ENCODE measurements at places on chromosomes 6 and 20.

DNA sequence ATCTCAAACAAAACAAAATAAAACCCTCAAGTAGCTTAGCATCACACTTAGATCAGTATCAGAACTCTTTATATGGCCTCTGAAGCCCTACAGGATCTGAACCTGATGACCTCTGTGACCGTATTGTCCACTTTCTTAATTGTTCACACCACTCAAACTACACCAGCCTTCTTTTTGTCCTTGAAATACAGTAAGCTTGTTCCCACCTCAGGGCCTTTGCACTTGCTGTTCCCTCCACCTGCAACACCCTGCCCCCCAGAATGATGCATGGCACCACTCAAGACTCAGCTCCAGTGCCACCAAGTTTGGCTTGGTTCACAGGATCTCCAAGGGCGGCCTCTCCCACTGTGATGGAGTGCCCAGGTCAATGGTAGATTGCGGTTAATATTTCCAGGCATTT lies 25.7 kb downstream of the CPNE5 start:
- DNase-seq, result no peak

- no peak for DNase-seq
Observed at GRCh38 chr20:25985597-25985996, 288.9 kb upstream of the ZNF337 start.

GRCh38 chr6:126086560-126086959 lies 100.2 kb downstream of the TRMT11 start:
- DNase-seq, result no peak

DNA sequence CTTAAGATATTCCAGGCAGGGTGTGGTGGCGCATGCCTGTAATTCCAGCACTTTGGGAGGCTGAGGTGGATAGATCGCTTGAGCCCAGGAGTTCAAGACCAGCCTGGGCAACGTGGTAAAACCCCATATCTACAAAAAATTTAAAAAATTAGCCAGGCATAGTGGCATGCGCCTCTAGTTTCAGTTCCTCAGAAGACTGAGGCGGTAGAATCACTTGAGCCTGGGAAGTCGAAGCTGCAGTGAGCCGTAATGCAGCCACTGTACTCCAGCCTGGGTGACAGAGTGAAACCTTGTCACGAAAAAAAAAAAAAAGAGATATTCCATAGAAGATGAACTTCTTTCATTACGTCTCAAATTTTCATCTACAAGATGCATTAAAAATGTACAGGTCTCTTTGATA lies 46.7 kb upstream of the ISM1 start:
- no peak for DNase-seq

- no peak for DNase-seq
Observed at GRCh38 chr6:152893187-152893586, 89.7 kb downstream of the FBXO5 start.

- DNase-seq, result no peak
Observed at GRCh38 chr20:15834857-15835256, 738.4 kb downstream of the KIF16B start.

DNA sequence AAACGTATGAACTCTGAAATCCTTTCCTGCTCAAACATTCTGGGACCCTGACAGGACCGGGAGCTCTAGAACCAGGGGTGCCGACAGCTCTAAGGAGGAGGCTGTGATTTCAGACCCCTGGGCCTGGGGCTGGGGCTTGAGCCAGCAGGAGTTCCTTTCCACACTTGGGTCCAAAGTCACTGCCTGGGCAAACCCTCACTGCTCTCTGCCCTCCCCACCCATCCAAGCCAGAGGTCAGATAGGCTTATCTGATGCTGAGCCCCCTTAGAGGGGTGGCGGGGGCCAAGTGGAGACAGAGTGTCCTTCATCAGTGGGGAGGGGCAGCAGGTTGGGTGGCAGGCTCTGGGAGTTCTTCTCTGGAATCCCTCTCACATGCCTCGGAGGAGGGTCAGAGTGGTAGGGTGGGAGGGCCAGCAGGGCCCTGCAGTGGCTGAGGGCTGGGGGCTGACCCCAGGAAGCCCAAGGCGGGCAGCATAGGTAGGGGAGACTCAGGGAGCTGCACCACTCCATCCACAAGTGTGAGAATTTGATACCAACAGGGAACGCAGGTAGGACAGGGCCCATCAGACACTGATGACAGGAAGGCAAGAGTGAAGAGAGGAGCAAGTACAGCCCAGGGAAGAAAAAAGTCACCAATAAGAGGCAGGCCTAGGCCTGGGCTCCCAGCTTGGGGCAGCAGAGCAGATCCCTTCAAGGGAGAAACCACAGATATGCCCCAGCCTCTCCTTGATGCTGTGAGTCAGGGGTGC lies 121.0 kb downstream of the MRPL14 start:
- peak; percentile 68 for DNase-seq

- no peak for DNase-seq
Observed at GRCh38 chr6:16959789-16960188, 142.1 kb upstream of the STMND1 start.

DNA sequence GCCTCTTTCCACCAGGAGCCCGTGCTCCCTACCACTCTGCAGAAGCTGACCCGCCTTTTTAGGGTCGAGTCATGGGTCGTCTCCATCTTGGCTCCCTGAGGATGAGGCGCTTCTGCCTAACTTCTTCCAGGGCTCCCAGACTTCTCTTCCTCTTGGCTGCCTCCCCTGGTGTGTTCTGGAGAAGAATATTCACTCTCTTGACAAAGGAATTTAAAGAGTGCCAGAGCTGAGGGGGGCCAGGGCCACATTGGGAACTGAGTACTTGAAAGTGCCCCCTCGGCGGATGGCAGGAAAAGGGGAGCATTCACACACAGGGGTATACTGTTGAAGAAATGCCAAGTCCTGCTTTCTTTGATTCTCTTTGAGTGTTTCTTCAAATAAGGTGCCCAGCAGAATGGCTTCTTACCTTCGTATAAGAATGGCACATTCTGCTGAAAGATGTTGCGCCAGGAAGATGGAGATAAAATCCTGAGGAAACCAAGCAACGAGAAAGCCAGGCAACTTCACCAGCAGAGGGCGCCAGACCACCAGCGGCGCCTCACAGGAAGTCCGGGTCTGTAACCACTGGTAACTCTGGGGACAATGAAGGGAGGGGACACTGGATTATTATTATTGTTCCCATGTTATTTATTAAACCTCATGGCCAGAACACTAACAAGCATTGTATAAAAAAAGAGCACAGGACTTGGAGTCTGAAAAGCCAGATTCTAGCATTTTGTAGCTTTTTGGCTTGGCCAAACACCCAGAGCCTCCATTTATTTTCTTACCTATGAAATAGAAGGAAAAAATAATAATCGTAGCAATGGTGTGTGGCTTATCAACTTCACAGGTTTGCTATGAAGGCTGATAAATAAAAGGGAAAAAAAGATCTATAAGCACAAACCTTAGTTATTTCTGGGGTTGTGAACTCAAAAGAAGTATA lies 176.7 kb downstream of the HACE1 start:
- DNase-seq, result peak; percentile 59

- DNase-seq, result no peak
Observed at GRCh38 chr6:16130437-16130891, 1.6 kb downstream of the MYLIP start.

DNA sequence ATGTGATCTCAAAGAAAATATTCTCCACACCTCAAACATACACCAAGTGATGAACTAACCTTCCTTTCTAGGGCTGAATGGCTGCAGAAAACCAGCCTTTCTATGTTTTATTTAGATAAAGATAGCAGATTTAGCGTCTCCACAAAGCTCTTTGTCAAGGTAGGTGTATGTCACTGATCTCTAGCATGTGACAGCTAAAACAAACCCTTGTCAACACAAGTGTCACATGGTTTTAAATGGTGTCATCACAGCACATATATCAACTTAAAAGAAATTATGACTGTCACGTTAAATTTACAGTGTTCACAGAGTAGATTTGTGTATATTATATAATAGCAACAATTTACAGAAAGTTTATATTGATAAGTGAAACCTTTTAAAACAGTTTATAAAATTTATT lies 58.3 kb downstream of the TENT5A start:
- no peak for DNase-seq

DNA sequence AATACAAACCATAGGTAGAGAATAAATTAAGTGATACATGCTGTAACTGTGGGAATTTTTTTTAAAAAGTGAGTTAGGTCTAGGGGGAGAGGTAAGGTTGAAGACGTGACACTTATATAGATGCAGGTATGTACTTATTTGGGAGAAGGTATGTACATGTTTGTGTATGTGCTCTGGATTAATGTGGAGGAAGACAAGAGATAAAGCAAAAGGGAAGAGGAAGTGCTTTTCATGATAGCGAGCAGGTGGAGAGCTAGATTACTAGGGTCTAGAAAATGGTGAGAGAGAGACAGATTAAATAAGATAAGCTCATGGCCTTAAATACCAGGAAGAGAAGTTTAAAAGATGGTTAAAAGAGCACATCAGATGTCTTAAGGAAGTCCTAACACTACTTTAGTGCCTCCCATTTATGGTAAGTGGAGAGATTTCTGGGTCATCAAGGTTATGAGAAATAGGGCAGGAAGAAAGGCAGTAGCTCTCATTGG lies 92.5 kb downstream of the MAN1A1 start:
- DNase-seq, result no peak

- no peak for DNase-seq
Observed at GRCh38 chr6:70834520-70834919, 122.3 kb downstream of the B3GAT2 start.

DNA sequence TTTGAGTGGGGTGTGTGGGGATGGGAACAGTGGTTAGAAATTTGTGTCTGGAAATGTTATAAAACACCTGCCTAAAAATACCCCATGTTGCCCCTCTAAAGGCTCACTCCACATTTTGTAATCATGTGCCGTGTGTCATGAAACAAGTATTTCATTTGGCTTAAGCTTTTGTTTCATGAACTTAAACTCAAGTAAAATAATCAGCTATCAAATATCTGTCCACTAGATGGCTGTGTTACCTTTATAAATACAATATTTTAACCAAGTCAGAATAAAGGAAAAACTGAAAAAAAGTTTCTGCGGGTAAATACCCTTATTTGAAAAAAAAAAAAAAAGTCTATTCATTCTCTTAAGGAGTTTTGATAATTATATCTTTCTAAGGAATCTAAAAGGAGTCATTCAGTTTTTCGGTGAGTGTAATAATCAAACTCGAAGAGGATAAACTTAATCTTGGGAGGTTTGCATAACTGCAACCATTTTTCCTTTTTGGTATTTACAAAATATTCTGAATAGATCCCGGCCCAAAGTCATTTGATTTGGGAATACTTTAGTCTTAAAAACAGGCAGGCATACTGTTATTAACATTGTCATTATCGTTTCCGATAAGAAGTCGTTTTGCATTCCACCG lies 29.9 kb upstream of the MTRF1L start:
- peak; percentile 60 for DNase-seq

GRCh38 chr6:53447865-53448264 lies 97.0 kb downstream of the GCLC start:
- DNase-seq, result no peak

GRCh38 chr6:96433950-96434349 lies 87.7 kb upstream of the UFL1 start:
- no peak for DNase-seq

DNA sequence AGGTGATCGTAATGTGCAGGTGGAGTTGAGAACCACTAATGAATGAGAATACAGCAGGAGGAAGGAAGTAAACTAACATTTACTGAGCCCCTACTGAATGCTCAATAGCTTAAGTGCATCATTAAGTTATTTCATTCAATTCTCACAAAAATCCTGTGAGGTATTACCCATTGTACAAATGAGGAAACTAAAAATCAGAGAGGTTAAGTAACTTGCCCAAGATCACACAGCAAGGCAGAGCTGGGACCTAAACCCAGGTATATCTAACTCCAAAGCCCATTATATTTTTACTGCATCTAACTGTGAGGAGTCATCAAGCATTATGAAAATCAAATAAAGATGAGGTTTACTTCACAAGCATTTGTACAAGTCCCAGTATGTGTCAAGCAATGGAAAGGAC lies 35.3 kb downstream of the CPNE5 start:
- no peak for DNase-seq

Measured in ACHN (cell line).